ENCODE measurements at places on chromosomes 1 and 21.

- DNase-seq = no peak
These were observed 26.8 kb downstream of the UMODL1 start for GRCh38 chr21:42097860-42098454.

DNA sequence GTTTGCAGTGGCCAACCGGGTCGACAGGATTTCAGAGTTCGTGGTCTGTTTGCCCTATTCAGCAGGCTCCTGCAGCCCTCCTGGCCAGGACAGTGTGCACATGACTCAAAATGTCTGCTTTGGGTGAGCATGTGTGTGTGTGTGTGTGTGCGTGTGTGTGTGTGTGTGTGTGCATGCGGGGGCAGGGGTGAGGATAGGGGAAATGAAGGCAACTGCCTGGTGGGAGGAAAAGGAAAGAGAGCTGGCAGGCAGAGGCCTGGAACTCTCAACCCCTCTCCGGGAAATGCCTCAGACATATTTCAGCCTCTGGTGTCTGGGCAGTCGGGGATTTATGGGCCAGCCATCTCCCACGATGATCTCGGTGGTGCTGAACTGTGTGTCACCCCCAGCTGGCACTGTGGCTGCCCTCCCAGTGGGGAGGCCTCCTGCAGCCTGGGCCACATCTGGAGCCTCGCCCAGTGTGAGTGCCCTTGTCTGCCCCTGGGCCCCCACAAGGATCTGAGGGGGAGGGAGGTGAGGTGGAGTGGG is 15.2 kb downstream of the CDCP2 start:
- no peak for DNase-seq

DNA sequence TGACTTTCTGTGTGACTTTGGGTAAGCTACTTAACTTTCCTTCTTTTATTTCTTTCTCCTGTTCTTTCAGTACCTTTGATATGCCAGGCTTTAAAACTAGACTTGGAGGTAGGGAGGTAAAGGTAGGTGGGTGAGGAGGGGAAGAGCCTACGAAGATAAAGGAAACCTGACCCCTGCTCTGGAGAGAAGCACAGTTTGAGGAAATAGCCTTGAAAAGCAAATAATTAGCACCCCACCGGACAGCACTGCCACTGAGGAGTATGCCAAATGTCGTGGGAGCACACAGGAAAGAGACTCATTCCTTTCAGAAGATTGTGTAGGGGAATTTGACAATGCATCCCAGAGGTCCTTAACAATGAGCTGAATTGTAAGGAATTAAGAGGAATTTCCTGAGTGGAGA is 65.2 kb upstream of the SPAG17 start:
- DNase-seq = no peak

DNA sequence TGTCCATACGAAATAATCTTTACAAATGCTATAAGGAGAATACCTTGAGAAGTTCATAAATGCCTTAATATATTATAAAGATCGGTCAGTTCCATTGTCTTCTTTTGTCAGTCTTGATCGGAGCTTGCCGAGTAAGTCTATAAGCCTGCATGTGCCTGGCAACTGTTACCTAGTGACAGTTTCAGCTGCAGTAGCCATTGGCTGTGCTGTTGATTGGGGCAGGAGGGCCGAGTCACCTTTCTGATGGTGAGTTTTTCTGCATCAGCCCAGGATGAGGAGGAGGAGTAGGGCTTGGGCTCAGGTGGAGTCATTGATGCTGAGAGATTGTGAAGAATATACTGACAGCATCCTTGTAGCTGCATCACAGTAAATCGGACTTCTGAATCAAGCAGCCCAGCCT is 1.9 kb upstream of the GPR52 start:
- DNase-seq = no peak

- no peak for DNase-seq
These were observed 151.9 kb upstream of the KLHDC7A start for GRCh38 chr1:18328803-18329202.

DNA sequence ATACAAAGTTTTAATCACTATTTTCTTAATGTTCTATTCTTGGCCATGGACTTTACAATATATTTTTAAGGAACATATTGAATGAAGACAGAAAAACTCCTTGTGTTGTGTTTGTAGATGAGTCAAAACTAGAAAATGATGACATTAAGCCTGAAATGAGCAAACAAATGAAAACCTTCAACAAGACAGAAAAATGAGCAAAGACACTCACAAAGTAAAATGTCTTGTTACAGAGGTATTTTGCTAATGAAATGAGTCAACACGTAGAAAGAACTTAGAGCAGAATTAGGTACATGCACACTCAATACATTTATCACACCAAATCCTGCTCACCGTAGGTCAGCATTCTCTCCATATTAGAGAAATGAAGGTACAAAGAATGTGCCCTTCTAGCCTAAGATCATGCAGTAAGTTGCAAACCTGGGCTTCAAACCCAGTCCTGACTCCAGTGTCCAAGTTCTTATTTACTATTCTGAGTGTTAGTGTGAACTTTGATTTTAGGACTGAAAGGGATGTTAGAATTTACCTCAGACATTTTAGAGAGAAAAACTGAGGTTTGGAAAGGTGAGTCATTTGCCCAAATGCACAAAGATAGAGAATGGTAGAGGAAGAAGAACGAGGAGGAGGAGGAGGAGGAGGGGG is 133.9 kb upstream of the SGIP1 start:
- no peak for DNase-seq

DNA sequence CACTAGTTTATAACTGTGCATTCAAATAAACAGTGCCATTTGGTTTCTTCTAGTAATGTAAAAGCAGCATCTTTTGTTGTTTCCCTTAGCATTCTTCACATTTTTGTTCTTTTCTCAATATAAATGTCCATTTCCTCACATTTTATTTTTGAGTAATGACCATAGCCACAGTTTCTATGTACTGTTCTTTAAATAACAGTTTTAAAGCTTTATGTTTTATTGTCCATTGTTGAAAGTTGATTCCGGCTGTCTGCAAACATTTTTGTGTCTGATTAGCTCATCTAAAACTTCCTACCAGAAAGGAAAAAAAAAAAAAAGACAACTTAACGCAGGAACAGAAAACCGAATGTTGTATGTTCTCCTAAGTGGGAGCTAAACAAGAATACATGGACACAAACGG is 139.7 kb downstream of the MAGI3 start:
- DNase-seq = no peak

GRCh38 chr1:198986442-198986841 is 347.6 kb downstream of the PTPRC start:
- DNase-seq = no peak

DNA sequence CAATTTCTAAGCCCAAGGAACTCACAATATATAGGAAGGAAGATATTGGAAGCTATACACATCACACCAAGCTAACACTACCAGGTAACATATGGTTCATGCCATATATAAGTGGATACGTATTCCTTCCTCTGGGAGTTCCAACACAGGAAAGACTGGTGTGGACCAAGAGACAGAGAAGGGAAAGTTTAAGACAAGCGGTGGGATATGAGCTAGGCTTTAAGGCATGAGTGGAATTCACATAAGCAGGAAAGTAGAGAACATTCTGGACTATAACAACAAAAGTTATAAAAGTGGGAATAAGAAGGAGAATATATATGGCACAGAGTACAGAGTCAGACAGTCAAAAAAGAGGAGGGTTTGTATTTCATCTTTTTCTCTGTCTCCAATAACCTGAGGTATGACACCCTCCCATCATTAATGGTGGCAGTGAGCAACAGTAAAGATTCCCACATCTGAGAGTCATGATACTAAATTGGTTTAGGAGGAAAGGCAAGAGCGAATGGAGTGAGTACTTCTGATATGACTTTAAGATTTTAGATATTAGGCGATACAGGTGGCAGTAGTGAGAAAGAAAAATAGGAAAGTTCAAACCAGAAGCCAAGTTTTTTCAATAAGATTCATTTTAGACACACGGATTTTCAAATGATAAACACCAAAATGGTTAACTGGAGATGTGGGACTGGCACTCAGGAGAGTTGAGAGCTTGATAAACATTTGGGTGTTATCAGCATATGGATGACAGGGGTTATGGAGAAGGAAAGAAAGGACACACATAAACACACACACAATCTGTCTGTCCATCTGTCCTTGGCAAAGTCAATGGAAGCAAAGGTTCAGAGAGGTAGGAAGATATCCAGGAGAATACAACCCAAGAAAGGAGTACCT is 87.4 kb upstream of the TTC39A start:
- no peak for DNase-seq

GRCh38 chr1:24720152-24720551 is 25.1 kb upstream of the CLIC4 start:
- DNase-seq = no peak

- no peak for DNase-seq
These were observed 128.0 kb downstream of the SETD4 start for GRCh38 chr21:35932232-35932911.

- DNase-seq = no peak
These were observed 121.1 kb downstream of the FOXD2 start for GRCh38 chr1:47558601-47559593.

DNA sequence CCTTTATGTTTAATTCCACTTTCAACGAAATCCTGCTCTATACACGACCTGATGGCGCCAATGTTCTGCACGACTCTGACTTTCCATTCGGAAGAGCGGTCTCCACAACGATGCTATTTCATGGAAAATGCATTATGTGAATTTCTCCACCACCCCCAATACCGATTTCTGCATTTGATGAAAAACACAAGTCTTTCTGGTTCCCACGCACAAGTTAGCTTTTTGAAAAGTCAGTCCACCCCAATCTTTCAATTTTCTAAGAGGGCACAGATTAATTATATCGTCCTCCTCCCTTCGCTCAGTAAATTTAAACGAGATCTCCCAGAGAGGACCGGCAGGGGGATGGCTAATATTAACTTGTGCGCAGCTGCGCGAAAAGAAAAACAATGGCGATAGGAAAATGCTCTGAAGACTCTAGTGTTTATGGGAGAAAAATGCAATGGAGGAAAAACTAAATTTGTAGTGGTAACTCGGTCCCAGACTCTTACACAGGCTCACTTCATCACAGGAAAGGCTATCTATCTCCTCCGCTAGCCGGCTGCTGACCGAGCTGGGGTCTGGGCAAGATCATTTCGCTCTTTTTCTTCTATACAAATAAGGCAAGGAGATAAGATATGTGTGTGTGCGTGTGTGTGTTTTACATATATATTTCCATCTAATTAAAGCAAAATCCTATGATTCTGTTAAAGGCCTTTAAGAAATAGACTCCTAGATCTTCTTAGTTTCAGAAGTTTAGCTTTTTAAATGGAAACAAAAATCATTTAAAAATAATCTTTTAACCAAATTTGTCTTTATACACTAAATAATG is 1.2 kb upstream of the LHX8 start:
- DNase-seq = no peak

- no peak for DNase-seq
These were observed 82.9 kb downstream of the TBX15 start for GRCh38 chr1:118905196-118905595.

DNA sequence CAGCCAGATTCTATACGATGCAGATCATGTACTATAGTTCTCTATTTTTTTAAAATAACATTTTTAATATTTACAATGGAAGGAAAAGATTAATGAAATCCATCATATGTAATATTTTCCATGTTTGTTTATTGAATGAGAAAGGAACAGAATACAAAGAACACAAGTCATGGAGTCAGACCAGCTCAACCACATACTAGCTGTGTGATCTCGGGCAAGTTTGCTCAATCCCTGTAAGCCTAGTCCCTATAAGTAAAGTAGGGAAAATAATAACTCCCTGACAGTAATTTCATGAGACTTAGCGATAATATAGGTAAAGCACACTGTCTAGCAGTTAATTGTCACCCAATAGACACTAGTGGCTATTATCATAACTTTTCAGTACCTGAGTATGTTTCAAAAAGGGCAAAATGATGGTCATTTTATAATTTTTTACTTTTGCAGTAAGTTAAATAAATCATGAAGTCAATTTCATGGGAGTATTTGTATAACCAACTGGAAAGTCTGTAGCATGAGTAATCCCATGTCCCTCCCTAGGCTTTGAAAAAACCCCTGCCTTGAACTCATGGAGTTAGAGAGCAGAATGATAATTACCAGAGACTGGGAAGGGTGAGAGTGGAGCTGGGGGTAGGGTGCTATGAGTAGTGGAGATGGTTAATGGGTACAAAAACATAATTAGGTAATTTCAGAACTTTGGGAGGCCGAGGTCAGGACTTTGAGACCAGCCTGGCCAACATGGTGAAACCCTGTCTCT is 37.0 kb upstream of the EPS15 start:
- no peak for DNase-seq

GRCh38 chr1:100921110-100921706 is 25.3 kb downstream of the SLC30A7 start:
- no peak for DNase-seq

- no peak for DNase-seq
These were observed 24.1 kb downstream of the ETNK2 start for GRCh38 chr1:204127597-204128242.

DNA sequence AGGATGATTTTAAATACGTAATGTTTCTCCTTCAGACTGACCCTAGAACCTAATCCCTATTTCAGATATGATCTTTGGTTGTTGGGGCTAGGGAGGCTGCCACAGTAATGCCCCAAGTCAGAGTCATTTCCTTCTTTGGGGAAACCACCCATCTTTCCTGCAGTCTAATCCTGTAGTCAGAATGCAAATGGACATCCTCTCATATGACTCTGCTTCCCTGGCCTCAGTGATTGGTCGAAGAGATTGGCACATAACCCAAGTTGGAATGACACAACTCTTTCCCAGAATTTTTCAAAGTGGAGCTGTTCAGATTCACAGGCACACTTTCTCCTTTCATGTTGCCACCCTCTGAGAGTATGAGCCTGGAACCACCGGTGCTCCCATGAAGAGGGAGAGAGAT is 58.8 kb upstream of the ZNF644 start:
- no peak for DNase-seq

DNA sequence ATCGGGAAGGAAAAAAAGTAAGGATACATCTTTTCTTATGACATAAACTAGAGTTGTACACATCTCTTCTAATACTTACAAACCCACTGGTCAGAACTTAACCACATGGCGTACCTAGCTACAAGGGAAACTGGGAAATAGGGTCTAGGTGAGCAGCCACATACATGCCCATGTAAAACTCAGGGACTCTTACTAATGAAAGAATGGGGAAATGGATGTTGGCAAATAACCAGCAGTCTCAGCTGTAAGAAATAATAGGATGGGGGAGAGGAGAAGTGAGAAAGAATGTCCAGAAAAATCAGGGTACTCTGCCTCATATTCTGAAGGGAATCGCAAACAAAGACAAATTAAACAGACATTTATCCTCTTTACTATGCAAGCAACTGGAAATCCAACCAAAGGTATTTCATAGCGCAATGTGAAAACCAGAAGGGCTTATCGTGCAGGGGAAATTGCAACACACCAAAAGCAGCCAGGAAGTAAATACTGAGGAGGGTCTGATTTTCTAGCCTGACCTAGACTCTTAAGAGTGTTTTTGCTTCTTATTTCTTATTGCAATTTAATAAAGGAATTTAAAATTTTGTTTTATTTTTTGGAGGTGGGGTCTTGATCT is 17.5 kb downstream of the GTF2B start:
- no peak for DNase-seq

GRCh38 chr1:199396456-199396855 is 631.1 kb upstream of the NR5A2 start:
- DNase-seq = no peak

DNA sequence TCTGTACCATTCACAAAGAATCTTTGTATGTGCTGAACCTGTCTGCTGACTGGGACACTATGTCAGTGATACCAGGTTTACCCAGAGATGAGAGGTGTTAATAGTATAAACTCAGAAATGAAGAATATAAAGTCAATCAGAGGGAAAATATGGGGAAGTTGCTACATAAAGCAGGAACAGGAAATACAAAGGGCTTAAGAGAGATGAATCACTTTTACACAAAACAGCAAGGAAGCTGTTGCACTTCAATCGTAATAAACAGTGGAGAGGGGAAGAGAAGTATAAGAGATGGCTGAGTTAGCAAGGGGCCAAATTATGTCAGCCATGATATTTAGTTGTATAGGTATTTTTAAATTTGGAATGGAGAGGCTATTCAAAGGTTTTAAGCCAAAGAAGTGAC is 890.2 kb upstream of the NCAM2 start:
- no peak for DNase-seq

All from stimulated activated CD8-positive, alpha-beta memory T cell treated with anti-CD3 and anti-CD28 coated beads, Interleukin-15, amount 100 ng/mL, for 1 hour (primary cell).